Astrocyte of the spinal cord (primary cell): ENCODE measurements at places on chromosomes 7 and 10.

- no peak for DNase-seq
Measured at GRCh38 chr10:78578929-78579328, 489.8 kb upstream of the ZMIZ1 start.

DNA sequence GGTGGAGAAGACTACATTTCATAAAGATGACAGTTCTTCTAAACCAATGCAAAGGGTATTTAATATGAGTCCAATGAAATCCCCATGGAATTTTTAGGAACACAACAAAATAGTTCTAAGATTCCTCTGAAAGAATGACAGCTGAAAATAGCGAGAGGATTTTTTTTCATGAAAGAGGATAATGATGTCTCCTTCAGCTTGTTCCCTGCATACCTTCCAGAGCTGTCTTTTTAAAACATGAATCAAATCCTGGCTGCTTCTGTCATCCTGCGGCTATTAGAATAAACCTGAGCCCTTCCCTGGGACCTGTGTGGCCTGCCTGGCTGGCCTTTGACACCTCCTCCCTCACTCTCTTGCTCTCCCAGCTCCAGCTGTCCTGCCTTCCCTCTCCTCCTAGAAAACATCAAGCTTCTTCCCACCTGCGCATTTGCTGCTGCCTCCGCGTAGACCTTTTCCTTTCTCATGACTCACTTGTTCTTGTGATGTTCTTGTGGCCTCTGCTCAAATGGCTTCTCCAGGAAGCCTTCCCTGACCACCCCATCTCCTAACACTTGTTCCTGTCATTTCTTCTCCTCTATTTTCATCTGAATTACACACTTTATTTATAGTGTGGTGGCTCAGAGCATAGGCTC, 57.4 kb downstream of the EEPD1 start:
- DNase-seq, result no peak

- peak; percentile 72 for DNase-seq
Measured at GRCh38 chr10:14184841-14185315, 145.8 kb downstream of the FRMD4A start.

- no peak for DNase-seq
Measured at GRCh38 chr7:120961638-120962173, 11.1 kb downstream of the ING3 start.

GRCh38 chr10:19431622-19432351, 383.2 kb downstream of the MALRD1 start:
- DNase-seq, result no peak

DNA sequence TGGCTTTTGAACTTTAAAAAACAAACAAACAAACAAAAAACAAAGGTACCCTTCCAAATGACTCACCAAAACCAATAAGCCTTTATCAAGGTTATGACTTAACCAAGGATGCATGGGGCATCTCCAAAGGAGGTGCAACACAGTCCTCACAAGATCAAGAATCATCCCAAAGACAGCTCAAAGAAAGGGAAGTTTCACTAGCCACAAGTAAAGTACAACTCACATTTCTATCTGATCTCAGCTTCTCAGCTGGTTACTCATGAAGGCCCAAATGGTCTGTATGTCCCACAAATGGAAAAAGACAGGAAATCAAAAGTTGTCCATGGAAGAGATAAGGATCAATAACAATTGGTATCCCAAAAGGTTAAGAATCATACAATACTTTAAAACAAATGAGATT, 6.0 kb upstream of the MKLN1 start:
- no peak for DNase-seq

GRCh38 chr10:58511765-58512490, 744 bp upstream of the BICC1 start:
- DNase-seq, result no peak
